ENCODE measurements at places on chromosomes 16 and 17.
A peak's percentile ranks its signal among the peaks of the same experiment; 100 is the strongest.

GRCh38 chr16:8967132-8967821, 3.6 kb upstream of the USP7 start:
- DNase-seq: no peak

- no peak for DNase-seq
Measured at GRCh38 chr17:77501751-77502625, 361.2 kb downstream of the SEC14L1 start.

DNA sequence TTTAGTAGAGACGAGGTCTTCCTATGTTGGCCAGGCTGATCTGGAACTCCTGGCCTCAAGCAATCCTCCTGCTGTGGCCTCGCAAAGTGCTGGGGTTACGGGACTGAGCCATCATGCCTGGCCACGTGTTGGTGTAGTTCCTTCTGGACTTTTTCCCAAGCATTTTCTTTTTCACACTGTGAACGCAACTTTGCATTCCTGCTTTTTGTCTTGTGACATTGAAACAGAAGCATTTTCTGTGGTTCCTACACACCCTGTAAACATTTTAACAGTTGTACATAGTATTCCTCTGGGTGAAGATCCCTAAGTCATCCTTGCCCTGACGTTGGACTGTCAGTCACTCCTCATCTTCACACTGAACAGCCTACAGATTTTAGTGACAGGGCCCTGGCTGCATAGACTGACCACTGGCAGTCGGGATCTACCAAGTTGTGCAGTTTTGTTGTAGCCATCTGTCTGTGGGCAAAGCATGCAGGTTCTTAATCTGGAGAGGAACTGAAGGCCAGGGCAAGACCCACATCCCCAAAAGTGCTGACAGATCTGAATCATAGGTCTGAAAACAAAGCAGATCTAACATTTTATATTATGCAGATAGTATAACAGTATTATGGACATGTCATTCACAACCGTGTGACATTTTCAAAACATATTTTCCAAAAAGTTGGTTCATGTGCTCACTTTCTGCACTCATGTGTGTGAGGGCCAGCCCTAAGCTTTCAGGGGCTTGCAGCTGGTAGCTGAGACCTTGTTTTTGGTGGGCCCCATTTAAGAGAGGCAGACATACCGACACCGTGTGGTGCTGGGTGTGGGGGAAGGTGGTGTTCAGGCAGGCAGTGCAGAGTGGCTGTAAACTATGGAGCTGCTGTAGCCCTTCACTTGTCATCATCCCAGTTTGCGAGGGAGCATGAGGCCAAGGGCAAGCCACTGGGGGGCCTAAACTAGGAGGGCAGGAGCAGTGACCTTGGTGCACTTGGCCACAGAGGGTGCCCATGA, 59.9 kb downstream of the EPN2 start:
- no peak for DNase-seq

- DNase-seq: no peak
Measured at GRCh38 chr17:69882281-69882680, 192.7 kb upstream of the KCNJ16 start.

GRCh38 chr16:30535106-30535776, 583 bp upstream of the ZNF747 start:
- DNase-seq: no peak

GRCh38 chr16:76787394-76787793, 403.6 kb upstream of the MON1B start:
- DNase-seq: no peak

DNA sequence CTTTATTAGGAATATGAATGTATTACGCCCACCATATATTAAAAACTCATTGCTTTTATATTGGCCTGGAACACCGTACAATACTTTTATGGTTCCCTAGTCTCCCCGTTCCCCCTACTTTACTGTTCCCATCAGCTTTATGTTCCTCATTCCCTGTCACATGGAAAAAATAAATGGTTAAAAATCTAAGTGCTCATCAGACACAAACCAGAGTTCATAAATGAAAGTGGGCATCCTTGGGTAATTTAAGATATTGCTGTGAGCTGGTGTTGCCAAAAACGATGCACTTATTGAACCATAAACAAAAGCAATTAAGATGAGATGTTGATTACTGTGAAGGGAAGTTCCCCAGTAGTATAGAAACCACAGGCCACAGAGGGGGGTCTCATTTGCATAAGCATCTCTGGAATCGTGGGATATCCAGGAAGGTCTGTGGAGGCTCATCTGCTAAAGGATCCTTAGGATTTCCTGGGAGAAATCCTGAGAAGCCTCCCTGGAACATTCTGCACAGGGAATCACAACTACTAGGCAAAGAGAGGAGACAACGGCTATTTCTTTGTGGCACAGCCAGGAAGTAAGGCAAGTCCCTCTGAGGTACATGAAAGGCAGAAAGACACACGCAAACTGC, 591.4 kb upstream of the CDH11 start:
- DNase-seq: no peak

GRCh38 chr17:68589086-68589485, 12.1 kb downstream of the FAM20A start:
- DNase-seq: no peak

GRCh38 chr16:28491230-28491969, 474 bp downstream of the CLN3 start:
- peak; percentile 20 for DNase-seq

DNA sequence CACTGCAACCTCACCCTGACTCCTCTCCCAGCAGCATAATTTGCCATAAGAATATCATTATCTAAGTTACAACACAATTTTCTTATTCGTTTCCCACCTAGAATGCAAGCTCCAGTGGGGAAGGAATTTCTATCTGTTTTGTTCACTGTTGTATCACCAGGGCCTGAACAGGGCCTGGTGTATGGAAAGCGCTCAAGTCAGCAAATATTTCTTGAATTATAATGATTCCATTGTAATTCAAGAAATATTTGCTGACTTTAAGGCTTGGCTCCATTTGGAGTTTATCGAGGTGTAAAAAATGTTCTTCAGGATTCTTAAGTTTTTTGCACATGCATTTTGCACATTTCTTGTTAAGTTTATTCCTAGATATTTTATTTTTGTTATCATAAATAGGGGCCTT, 58.4 kb downstream of the RBFOX3 start:
- DNase-seq: no peak

DNA sequence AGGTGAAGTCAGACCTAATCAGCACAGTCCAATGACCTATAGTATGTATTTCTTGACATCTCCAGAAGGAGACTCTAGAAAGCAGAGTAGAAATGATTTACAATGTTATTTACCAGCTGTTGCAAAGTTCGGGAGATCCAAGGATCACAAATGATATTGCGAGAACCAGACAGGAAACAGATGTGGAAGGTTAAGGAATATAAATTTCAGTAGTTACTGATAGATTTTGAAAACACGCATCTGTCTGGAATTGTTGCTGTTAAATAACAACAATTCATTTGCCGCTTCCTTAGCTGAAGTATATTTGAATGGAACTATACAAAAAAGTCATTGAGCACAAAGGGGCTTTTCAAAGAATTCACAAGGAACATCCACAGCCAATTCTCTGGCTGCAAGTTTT, 72.0 kb downstream of the STXBP4 start:
- no peak for DNase-seq

GRCh38 chr16:15422222-15422621, 12.2 kb upstream of the BMERB1 start:
- no peak for DNase-seq

DNA sequence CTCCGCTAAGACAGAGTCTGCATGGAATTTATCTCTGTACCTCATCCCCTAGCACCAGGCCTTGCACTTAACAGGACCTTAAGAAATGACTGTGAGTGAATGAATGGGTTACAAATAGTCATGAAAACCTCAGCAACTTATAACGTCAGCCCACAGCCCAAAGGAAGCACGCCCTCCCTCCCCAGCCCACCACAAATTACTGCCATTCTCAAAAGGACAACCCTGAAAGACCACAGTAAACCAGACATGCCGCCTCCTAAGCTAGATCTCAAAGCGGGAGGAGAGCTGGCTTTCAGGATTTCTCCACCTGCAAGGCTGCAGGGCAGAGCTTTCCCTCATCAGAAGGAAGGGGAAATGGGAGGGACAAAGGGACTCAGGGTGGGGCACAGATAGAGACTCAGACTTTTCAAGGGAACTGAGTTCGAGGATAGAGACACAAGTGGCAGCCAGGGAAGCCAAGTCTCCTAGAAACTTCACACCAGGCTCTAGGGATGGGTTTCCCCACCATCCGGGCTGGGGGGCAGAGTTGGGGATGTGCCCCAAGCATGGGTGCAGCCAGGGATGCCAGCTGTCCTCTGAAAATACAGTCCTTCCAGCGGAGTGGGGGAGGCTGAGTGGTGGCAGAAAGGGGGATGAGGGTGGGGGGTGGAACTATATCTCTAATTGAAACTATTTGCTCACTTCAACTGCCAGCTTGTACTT, 56.7 kb downstream of the PLXDC1 start:
- no peak for DNase-seq

DNA sequence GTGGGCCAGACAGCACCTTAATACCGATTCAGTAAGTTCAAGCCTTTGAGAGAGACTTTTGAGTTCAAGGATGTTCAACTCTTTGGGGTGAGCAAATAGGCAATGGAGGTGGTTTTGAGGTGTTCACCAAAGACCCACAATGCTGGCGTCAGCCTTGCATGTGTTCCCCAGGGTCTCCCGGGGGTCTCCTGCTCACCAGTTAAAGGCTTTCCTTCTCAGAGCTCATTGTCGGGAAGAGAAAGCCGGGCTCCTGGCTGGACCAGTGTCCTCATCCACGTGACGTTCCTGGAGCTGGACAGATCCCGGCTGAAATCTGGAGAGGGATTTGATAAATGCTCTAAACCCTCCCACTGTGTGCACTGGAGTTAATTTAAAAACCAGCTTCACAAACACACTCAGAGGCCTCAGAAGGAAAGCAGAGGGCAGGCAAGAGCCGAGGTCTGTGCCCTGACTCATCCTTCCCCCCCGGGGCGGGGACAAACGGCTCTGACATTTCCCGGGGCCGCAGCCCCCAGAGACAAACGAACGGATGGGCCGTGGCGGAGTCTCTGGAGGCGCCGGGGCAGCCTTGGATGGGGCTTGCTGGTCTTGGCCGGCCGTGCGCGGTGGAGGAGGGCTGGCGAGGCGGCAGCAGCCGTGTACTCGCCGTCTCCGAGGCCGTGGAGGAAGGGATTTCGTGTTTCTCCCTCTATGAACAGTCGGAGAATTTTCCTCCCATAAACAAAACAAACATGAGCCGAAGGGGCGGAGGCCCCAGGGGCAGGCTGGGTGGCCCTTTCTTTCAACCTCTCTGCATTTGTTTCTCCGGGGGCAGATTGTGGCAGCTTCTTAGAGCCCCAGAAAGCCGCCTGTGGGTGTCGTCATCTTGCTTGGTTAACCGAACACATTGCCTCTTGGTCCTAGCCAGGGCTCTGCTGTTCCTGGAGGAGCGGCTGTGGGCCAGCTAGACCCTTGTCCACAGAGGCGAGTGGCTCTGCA, 94.2 kb downstream of the NTN1 start:
- DNase-seq: peak; percentile 7

DNA sequence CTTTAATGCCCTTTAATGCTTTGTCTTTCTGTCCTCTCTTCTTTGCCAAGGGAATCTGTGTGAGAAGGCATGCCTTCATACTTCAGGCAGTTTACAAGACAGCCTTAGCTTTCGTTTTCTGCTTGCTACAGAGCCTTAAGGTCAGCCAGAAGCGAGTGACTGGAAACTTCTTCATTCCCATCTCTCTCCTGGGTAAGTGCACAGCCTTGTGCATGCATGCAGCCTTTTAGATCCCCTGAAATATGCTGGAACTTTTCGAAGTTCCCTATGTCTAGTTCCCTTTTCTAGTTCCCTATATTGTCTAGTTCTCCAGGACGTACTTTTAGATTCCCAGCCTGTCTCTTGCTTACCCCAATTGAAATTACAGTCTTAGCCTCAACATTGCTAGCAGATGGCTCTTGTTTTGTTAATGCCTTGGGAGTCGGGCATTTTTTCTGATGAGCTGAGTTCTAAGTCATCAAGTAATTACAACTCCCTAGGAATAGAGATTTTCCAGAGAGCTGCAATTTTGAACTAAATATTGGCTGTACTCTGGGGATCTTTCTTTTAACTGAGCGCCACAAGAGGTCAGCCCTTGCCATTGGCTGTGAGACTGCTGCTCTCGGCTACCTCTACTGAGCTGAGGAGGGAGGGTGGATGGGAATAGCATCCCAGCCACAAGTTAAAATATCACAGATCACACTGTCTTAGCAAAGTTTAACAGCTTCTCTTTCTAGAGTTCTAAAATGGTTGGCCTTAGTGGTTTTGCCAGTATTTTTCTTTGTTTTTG, 22.7 kb upstream of the PPM1D start:
- no peak for DNase-seq

DNA sequence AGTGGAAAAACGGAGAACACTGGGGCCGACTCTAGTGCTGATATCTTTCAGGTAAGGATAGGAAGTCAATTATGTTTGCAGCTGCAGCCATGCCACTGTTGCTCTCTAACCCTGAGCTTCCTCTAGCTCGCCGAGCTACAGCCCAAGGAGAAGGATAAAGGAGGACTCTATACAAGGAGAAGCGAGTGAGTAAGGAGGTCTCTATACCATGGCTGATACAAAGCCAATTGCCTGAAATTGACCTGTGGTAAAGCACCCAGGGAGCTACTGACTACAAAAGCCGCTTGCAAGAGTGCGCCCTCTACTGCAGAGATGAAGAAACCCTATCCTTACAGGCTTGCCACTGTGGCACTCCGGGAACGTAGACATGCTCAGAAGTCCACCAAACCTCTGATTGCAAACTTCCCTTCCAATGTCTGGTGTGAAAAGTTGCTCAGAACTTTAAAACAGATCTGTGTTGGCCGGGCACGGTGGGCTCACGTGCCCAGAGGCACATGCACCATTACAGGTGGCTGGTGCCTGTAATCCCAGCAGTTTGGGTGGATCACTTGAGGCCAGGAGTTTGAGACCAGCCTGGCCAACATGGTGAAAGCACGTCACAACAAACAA, 10.8 kb upstream of the SLC46A1 start:
- peak; percentile 61 for DNase-seq

DNA sequence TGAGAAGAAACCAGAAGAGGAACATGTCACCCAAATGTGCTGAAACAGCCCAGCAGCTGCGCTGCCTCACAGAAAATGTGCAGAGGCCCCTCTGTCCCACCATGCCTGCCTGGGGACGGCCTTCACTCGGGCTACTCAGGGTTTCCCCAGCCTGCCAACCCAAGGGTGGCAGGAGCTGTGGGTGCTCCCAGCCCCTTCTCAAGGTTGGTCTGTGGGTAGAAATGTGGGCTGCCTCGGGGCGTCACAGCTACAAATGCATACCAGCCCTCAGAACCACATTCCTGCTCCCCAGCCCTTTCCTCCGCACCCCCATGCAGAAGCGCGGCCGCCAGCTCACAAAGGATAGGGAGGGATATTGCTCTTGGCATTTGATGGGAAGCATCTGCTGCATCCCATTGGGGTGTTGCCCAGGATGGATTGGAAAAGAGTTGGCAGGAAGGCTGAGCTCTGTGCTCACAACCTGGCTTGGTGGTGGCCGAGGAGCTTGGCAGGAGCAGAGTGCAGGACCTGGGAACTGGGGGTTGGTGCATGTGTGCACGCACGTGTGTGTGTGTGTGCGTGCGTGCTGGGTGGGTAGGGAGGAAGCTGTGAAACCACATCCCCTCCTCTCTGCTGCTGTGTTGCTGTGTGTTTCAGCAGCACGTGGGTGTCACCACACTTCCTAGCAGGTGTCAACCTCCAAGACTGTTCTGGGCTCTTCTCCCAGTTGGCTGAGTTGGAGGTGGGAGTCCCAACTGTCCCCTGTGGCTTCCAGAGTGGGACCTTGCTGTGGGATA, 304.4 kb downstream of the SEC14L1 start:
- peak; percentile 85 for DNase-seq
